ENCODE measurements at places on chromosomes 6 and 20.

DNA sequence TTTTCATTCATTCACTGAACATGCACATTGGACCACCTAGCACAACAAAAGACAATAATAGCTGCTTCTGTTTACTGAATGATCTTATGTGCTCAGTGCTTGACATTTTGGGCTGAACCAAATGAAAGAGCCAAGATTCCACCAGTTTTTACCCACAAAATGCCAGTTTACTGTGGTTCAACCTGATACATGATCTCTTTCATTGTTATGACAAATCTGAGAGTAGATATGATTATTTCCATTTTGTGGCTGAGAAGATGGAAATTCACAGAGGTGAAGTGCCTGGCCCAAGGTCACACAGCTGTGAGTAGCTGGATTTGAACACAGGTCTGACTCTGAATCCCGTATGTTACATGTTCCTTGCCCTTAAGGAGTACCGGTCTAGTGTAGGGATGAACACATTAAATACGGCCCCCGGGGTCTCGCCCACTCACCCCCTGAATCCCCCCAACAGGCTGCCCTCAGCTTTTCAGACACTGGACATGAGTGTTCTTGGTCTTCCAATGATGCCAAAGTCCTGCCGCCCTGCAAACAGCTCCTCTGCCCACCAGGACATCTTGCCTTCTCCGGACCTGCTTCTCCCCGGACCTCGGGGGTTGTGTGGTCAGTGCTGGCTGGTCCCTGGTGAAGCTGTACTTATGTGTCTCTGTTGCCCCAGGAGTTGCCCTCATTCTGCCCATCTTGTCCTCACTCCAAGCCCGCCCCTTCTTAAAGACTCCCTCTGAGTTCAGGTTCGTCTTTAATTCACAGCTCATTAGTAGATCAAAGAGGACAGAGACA, 58.6 kb upstream of the SLC32A1 start:
- no peak for DNase-seq

DNA sequence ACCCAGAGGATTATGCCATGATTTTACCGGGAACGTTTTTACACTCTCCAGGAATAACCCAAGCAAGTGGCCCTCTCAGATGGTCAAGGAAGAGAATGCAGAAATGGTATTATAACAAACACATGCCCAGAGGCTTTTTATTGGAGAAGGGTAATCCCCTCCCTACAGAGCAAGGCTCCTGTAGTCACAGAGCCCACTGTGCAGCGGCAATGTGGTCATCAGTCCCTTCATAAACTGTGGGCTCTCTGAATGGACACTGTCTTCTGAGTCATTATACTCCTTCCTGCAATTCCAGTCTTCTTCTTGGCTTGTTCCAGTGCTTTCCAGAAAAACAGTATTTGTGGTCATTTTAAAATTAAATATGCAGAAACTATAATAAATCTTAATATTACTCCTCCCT, 74.7 kb downstream of the LAMA4 start:
- DNase-seq, result no peak

- no peak for DNase-seq
These were observed 18.4 kb upstream of the SLC22A1 start for GRCh38 chr6:160102956-160103824.

- no peak for DNase-seq
These were observed 47.4 kb downstream of the HLA-DPB1 start for GRCh38 chr6:33123181-33123580.

DNA sequence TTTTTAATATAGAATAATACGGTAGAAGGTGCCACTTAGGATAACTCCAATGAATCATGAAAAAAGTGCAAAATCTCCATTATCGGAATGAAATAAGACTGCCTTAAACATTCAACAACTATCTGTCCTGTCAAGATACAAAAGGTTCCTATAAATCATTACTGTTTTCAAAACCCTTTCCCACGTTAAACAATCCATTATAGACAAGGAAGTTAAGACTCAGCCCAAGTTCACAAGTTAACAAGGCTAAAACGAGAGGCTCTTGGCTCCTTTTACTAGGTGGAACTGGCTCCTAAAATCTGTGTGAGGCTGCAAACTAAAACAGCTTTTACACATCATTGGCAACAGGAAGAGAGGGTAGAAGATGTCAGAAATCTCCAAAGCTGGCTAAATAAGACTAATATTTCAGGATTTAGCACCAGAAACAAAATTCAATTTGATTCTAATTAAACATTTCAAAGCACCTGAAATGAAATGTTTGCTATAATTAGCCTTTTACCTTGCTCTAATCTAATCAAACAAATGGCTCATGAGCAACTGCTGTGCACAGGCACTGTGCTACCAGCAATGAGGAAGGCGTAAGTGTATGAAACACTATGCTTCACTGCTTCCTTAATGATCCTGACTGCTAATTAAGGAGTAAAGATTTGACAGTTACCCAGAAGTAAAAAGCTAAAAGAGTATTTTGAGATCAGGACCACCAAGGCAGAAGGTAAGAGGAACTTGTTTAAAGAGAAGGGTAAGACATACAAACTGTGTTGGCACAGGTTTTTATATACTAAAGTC, 109.7 kb downstream of the DST start:
- DNase-seq, result no peak

DNA sequence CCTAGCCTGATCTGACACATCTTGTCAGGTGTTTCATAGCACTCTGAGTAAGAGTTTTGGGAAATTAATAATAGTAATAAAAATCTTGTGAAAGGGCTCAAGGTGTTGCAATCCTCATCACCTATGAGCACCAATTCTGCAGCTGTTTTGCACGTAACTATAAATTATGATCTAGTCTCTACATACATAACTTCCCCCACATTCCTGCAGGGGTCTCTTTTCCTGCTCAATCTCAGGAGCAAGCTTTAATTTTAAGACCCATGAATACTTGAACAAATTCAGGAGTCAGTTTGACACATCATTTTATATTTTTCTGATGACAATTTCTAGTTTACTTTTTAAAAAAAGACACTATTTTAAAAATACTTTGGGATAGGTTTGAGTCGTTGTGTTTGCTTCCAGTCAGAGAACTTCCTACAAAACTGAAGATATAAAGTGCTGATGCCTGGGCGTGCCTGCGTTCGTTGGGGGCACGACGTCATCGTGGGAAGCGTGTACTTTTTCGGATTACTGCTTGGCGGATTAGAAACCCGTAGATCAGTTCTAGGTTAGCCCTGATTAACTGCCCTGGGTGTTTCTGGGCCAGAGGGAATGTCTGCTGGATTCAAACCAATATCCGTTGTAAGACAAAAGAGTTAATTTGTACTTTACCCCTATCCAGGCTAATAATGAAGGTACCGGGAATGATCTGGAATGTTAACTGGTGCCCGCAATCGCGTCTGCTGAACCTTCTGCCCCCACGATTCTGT, 1.0 kb upstream of the E2F3 start:
- no peak for DNase-seq

Data from NCI-H510A (cell line).